Activated T-cell treated with anti-CD3 and anti-CD28 coated beads for 24 hours (primary cell): ENCODE measurements at places on chromosomes 4 and X.

DNA sequence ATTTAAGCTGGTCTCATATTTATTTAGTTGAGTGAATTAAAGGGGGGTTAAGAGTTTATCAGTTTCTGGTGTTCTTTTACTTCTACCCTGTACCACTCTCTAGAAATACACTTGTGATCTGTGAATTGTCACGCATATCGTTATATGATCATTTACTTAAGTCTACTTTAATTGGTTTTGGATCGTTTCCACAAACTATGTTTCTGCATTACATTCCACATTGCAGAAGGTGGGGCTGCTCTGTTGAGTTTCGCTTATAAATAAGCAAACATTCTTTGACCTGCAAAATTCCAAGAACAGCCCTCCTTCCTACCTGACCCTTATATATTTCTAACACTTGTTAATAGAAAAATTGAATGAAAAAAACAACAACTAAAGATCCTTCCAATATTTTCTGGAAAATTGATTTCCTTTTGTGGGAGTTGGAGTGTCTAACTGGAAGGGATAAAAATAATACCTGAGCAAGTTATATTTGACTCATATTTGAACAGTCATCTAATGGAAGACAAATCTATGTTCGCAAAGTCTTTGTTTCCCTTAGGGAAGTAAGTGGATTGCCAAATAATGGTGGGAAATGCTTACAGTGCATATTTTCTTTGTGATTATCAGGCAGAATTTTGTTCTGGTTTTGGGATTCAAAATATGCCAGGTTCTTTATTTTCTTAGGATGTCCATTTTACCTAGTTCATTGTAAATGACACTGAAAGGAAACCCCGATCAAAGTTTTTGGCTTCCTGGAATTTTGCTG is 152.7 kb downstream of the RELL1 start:
- DNase-seq = no peak

DNA sequence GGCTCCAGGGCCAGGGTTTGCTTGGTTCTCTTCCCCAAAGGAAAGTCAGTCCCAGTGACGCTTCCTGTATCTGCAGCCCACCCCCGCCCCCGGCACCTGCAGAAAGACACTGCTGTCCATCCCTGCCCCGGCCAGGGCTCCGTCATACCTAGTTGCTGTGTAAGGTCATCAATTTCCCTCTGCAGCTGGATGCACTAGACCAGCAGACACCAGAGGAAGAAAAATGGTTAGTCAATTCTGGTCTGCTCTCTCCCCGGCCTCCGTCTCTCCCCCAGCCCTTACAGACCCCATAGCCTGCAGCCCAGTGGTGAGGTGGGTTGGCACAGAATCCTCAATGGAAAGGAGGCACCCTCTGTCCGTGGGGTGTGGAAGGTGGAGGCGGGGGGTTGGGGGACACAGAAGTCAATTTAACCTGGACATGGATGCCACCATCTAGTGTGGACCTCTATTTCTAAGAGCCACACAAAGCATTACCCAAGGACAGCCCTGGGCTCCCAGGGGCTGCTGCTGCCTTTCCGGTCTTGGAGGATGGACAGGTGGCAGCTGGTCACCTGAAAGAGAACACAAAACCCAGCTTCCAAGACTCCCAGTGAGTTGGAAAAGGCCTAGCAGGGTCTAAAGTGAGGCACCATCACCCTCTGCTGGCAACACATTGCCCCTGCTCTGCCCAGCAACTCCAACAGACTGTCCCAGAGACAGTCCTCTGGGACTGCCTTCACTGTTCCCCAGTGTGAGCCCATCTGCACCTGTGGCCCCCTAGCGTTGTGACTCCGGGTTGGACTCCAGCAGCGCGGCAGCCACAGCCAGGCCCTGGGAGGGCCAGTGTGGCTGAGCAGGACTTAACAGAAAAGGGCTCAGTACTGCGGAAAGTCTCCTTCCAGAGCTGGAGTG is 40.2 kb upstream of the NHSL2 start:
- DNase-seq = no peak

GRCh38 chr4:98993419-98994071 is 2.0 kb upstream of the METAP1 start:
- no peak for DNase-seq

DNA sequence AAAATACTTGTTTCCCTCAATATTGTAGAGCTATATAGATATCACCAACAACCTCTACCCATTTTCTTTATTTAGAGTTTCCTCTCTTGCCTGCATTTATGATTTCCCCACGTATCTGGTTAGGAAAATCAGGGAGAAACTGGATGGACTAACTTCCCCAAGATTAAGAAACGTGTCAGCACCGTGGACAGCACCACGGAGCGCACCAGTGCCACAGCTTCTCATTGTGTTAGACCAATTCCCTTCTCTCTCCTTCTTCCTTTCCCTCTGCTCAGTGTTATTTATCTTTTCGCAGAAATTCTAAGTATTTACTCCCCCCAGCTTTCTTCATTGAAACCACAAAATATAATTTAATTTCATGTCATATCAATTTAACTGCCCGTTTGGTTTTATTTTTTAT is 568.6 kb upstream of the BOD1L1 start:
- DNase-seq = no peak

DNA sequence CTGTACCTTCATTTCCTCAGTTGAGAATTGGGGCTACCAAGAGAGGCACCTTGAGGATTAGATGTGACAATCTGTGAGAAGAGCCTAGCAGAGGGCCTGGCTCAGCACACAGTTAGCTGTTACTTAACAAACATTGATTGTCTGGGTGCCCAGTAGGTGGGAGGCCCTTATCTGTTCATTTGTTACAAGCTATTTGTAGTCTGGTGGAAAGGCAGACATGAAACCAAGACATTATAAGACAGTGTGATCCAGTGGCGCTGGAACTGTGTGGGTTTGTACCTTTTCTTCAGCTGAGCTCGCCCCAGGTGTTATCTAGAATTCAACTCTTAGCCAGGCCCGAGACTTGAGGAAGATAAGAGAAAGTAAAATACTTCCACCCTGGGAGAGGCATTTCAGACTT is 16.9 kb downstream of the AKAP4 start:
- DNase-seq = no peak

DNA sequence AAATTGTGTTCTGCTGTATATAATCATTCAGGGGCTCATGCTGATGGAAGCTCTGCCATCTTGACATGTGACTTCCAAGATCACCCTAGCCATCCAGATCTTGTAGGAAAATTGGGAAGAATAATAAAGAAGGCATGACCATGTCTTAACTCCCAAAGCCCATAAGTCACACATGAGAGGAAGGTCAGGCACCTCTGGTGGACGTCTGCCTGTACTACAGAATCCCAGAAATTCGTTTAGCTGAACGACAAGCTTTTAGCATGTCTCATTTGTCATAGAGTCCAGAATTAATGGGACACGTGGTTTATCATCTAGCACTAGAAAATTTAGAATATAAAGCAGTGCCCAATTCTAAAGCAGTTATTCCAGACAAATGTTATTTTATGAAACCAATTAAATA is 212.7 kb downstream of the CENPC start:
- no peak for DNase-seq

- no peak for DNase-seq
Measured at GRCh38 chrX:40543661-40544328, 37.0 kb upstream of the ATP6AP2 start.

DNA sequence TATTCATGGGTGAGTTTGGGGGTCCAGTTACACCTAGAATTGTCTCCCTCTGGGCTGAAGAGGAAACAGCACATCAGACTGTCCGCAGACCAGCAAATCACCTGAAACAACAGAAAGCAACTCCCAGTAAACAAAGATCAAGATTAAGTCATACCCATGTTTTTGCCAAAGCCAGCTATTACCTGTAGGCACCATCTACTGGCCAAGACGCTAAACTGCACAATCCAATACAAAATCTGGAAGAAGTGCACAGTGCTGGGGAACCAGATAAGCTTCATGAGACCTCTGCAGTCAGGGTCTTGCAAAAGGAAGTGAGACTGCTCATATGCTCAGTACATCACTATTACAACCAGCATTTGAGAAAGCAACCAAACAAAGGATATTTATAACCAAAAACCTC is 157.5 kb upstream of the ITM2A start:
- DNase-seq = no peak
